ENCODE measurements at places on chromosomes 6 and 20.

- no peak for DNase-seq
Observed at GRCh38 chr6:151232899-151233298, 6.9 kb upstream of the AKAP12 start.

GRCh38 chr6:50979171-50979525, 160.5 kb downstream of the TFAP2B start:
- DNase-seq, result no peak

- no peak for DNase-seq
Observed at GRCh38 chr20:58308290-58308679, 1.2 kb upstream of the RAB22A start.

- DNase-seq, result no peak
Observed at GRCh38 chr6:121880831-121881230, 445.4 kb downstream of the GJA1 start.

GRCh38 chr6:100472674-100473073, 8.0 kb upstream of the SIM1 start:
- no peak for DNase-seq

DNA sequence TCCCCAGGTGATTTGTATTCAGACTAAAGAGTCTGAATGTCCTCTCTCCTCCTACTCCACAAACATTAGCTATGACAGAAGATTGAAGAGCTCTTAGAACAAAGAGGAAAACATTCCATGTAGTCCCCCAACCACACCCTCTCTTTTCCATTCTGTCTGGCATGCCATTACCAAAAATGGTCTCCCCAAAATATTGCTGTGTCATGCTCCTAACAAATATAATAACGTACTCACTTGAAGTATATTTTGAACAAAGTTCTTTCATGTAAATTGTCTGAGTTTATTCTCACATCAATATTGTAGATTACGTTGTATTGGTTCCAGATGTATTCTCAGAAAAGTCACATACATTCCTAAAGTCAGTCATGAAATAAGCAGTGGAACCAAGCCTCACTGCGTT, 467.3 kb upstream of the IRAK1BP1 start:
- no peak for DNase-seq

DNA sequence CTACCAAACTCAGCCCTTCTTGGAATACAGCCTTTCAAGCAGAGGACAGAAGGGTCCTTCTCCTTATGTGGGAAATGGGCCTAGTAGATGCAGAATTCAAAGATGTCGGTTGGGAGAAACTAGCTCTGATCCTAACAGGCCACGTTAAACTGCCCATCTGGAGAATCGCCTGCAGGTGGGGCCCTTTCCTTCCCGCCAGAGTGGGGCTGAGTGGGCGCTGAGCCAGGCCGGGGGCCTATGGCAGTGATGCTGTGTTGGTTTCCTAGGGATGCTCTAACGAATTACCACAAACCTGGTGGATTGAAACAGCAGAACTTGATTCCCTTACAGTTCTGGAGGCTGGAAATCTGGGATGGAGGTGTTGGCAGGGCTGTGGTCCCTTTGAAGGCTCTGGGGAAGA, 9.1 kb downstream of the MAPK13 start:
- DNase-seq, result no peak

DNA sequence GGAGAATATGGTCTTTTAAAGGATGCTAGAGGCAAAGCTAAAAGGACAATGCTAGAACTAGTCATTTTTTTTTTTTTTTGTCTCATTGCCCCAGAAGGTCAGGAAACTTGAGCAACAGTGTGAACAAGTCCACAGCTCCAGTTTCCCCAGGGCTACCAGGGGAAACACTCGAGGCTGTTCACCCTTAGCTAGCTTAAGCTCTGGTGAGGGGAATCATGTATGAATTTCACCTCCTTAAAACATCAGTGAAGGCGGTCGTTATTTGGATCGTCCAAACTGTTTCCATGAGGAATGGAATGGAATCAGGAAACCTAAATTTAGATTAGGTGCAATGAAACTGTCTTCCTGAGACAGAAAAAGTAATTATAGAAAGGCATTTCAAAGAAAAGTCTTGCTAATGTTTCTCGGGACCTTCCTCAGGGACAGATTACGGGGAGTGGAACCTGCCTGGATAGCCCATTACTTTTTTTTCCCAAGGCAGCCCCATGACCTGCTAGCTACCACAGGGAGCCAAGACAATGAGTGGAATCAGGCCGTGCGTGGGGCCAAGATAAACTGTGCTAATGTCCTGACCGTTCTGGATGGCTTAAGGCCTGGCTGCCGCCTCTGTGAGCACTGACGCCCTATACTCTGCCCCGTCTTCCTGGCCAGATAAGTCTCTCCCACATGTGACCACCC, 164.8 kb upstream of the SGK1 start:
- DNase-seq, result no peak

- DNase-seq, result no peak
Observed at GRCh38 chr6:135658481-135658880, 160.9 kb upstream of the AHI1 start.

GRCh38 chr6:25447570-25447929, 168.4 kb downstream of the CARMIL1 start:
- peak; percentile 87 for DNase-seq

DNA sequence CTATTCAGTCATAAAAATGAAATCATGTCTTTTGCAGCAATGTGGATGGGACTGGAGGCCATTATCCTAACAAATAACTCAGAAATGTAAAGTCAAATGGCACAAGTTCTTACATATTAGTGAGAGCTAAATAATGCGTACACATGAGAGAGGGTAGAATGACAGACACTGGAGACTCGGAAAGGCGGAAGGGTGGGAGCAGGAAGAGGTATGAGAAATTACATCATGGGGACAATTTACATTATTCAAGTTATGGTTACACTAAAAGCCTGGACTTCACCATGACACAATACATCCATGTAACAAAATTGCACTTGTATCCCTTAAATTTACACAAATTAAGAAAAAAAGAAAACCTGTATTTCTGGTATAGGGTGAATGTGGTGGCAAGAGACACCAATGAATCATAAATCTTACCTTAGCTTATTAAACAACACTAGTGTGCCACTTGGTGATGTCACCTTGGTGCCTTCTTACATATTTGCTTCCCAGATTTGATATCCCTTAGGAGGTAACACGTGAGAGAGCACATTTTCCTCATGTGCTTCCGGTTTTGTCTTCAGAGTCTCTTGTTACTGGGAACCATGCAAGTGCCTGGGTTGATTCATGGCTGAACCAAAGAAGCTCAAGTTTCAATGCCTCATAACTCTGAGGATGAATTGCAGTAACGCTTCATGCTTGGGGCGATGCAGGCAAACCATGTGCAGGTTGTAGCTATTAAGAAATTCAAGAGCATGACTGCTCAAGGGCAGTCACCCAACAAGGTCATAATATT, 84.6 kb downstream of the DCDC2 start:
- no peak for DNase-seq

DNA sequence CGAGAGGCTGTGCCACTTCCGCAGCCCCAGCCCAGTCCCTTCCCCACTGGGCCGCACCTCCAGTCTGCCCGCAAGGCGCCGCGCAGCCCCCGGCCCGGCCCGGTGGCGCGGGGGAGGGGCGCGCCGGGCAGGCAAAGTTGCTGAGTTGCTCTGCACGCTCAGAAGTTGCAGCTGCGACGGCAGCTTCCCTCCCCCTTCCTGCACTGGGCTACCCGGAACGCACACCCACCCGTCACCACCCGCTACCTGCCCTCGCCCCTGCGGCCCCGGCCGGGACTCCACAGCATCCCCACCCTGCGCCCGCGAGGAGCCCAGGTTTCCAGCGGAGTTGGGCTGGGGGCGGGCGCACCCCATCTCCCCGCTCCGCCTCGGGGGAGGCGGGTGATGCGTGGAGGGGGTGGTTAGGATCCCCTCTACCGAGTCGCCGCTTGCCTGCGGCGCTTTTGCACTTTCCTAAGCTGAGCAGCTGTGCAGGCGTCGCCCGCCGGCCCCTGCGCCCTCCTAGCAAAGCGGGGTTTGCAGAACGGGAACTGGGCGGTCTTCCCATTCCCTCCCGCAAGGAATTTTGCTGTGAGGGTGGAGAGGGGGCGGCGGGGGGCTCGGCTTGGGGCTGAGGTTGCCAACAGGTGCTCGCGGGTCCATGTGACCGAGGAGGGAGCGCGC, 55.9 kb upstream of the RREB1 start:
- no peak for DNase-seq

DNA sequence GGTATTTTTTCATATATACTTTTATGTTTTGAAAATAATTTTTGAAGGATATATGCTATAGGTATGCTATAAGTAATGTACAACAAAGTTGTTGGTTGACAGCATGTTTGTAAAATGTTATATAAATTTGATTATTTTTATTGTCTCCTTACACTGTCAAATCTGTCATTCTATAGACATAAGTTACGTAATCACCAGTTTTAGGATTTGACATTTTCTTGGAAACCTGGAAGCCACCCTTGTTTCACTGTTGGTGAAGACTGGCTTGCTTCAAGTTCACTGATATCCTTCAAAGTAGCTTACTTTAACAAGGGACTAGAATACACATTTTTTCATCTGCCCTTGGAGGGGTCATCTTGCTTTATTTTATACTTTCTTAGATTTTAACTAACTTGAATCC, 1288.6 kb upstream of the EYS start:
- no peak for DNase-seq

GRCh38 chr6:87698547-87699006, 3.5 kb downstream of the AKIRIN2 start:
- DNase-seq, result peak; percentile 90

- no peak for DNase-seq
Observed at GRCh38 chr20:46206992-46207549, 89.0 kb downstream of the CD40 start.

DNA sequence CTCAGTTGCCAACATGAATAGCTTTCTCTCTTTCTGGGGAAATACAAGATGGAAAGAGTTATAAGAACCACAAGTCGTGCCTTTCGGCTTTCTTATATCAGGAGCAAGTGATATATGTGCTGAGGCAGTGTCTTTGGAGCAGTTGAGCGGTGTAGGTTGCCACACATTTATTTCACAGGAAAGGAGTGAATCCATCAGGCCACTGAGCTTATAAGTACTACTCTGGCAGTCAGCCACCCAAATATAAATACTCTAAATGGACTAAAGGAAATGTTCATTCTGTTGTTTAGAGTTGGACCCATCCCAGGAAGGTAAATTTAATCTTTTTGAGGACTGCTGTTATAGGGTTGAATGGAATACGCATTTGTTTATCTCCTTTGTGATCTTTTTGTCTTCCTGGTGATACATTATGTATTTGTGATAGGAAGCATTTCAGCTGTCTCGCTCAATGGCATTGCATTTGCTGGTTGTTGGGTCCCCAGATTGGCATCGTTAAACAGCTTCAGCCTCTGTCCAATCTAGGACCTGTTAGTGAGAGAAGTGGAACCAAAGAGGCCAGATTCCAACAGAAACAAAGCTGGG, 139.7 kb downstream of the SOBP start:
- DNase-seq, result no peak

- DNase-seq, result no peak
Observed at GRCh38 chr6:162485464-162485863, 242.1 kb downstream of the PRKN start.

DNA sequence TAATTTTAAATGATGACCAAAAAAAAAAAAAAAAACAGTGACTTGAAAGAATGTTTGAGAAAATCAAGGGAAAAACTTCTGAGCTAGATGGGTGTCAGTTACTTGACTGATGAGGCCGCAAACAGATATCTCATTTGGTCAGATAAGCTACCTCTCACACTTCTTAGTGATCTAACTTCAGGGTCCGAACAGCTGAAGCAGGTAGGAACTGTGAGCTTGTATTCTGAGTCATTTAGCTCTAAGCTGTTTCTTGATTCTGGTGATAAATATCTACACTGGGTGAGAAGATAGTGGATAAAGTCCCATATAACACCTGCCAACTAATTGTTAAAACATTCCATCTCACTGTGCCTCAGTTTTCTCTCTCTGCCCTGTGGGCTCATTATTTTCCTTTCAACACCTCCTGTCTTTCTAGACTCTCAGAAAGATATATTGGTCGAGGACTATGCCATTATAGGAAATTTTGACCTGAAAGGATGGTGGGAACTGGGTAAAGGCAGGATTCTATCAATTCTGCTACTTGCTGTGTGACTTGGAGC, 7.7 kb downstream of the KIF3B start:
- no peak for DNase-seq

DNA sequence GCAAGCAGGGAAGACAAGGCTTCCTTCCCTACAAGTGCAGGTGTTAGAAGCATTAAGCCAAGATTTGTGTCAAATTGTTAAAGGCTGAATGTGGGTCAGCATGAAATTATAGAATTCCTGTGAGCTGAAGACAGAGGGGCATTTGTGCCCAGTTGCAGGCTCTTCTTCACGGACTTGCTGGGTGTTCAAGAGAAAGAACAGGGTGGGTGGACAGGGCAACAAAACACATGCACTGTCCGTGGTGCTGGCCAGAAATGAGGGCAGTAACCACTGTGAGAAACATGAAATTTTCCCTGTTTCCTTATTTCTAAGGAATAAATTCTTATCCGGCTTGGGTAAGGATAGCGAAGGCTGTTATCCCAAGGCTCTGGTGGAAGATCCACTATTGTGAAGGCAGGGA, 579.5 kb upstream of the HTR1E start:
- DNase-seq, result no peak

DNA sequence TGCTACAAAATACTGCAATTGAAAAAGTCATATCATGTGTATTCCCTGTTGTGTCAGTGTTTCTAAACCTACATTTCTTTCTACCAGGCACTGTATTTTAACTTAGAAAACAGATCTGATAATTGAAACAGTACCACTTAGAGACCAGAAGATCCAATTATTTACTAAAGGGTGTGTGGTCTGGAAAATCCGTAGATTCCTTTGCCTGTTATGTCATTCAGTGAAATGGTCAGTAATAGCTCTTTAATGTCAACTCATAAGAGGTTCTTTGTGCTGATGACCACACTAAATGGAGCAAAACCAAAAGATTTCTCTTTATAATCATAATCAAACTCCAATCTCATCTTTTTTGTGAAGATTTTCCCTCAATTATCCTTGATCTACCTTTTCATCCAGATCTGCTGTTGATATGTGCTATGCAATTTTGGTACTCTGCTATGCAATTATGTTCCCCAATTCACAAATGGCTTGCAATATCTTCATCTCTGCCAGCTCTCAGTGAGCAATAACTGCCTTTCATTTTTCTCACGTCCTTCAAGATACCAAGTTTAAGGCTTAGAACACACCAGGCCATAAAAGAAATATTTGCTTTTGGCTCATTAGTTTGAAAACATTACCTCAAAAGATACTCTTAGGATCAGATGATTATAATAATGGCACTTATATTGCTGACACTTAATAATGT, 165.5 kb downstream of the MOXD1 start:
- no peak for DNase-seq

DNA sequence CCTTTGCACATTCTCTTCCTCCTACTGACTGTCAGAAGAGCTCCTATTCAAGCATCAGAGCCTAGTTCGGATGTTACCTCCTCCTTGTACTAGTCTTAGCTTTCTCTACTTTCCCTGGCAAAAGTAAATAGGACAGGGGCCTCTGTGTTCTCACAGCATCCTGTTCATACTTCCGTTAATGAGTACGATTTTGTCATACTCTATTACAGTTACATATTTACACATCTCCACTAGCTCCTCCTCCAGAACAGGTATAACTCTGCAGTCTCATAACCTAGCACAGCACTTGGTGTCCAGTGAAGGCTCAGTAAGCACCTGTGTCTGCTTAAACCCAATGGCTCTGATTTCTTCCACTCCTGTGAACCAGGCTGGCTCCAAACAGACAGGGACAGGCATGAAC, 7.0 kb downstream of the ELMO2 start:
- no peak for DNase-seq

- no peak for DNase-seq
Observed at GRCh38 chr6:45983062-45983461, 32.6 kb downstream of the CLIC5 start.

- no peak for DNase-seq
Observed at GRCh38 chr6:112348891-112349635, 1.9 kb downstream of the RFPL4B start.

- no peak for DNase-seq
Observed at GRCh38 chr6:152721956-152722355, 24.3 kb downstream of the MYCT1 start.

GRCh38 chr6:118667988-118668387, 16.6 kb upstream of the CEP85L start:
- DNase-seq, result no peak

Measured in suppressor macrophage treated with lipopolysaccharide for 4 hours (primary cell).